ENCODE measurements at places on chromosomes 7 and 10.

DNA sequence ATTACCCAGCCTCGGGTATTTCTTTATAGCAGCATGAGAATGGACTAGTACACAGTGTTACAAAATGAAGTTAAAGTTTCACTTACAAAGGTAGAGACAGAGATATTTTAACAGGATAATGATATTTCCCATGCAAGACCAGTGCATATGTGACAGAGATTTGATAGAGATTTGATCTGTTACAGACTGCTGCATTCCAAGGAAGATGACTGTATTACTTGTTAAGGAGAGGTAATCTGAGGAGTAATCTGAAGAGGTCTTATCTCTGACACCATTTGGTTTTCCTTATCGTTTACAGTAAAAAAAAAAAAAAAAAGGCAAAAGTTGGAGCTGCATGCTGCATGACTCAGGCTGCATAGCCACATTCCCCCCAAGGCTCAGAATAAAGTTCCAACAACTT, 289.6 kb downstream of the POM121L12 start:
- no peak for DNase-seq

- DNase-seq: no peak
These were observed 46.1 kb upstream of the SLC35B4 start for GRCh38 chr7:134362587-134363483.

DNA sequence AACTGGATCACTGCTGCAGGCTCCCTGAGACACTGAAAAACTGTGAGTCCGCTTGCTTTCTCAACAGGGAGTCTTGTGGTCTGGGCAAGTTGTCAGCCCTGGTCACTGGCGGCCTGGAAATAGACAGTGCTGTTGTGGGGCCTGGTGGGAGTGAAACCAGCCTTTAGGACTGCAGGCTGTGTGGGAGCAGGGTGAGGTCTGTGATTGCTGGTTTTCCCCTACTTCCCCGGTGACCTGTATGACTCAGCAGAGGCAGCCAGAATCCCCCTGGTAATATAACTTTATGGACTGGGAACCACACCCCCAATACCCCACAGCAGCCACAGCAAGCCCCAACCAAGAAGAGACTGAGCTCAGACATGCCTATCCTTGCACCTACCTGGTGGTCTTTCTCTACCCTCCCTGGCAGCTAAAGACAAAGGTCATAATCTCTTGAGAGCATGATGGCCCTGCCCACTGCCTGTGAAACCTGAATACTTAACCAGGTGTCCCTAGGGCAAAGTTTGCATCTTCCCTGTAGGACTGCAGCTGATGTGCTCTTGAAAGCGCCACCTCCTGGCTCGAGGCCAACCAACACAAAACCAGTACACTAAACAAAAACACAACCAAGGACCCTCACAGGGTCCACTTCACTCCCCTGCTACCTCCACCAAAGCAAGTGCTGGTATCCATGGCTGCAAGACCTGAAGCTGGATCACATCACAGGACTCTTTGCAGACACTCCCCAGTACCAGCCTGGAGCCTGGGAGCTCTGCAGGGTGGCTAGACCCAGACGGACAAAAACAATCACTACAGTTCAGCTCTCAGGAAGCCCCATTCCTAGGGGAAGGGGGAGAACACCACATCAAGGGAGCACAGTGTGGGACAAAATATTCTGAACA, 7.2 kb upstream of the ADAM22 start:
- DNase-seq: peak; percentile 49

DNA sequence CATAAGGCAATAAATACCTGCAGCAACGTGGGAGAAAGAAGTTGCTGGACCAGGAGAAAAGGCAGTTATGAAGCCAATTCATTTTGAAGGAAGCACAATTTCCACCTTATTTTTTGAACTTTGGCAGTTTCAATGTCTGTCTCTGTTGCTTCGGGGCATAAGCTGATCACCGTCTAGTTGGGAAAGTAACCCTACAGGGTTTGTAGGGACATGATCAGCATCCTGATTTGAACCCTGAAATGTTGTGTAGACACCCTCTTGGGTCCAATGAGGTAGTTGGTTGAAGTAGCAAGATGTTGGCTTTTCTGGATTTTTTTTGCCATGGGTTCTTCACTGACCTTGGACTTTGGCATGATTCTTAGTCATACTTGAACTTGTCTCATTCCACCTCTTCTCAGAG, 13.0 kb downstream of the DUSP5 start:
- DNase-seq: no peak

GRCh38 chr7:69763513-69763912, 165.2 kb downstream of the AUTS2 start:
- no peak for DNase-seq

GRCh38 chr7:155147624-155148023, 77.5 kb downstream of the HTR5A start:
- DNase-seq: no peak

- DNase-seq: no peak
These were observed 434.4 kb downstream of the TCERG1L start for GRCh38 chr10:130877126-130877525.

DNA sequence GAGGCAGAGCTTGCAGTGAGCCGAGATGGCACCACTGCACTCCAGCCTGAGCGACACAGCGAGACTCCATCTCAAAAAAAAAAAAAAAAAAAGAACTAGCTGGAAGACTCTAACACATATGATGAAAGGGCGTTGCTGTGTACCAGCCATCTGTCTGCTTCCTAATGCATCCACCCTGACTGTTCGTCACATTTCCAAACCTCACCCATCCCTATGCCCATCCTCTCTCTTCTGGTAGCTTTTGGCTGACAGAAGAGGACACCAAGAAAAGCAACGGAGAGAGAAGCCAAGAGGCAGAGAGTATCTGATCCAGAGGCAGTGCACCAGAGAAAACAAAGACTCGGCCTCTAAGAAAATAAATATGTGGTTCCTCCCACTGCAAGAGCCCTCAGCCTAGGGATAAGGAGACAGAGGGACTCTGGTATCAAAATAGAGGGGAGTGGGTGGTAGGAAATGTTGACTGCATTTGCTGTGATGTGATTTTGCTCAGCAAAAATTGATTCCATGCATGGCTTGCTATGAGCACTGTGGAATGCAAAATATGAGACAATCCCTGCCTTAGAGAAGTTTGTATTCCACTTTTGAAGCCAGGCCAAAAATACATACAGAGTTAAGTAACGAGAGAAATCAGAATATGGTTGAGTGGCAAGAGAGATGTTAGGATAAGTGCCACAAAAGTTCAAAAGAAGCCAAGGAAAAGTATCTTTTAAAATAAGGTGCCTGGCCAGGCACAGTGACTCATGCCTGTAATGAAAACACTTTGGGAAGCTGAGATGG, 100.8 kb upstream of the STK17A start:
- no peak for DNase-seq

- no peak for DNase-seq
These were observed 69.6 kb upstream of the VWC2 start for GRCh38 chr7:49703881-49704280.

DNA sequence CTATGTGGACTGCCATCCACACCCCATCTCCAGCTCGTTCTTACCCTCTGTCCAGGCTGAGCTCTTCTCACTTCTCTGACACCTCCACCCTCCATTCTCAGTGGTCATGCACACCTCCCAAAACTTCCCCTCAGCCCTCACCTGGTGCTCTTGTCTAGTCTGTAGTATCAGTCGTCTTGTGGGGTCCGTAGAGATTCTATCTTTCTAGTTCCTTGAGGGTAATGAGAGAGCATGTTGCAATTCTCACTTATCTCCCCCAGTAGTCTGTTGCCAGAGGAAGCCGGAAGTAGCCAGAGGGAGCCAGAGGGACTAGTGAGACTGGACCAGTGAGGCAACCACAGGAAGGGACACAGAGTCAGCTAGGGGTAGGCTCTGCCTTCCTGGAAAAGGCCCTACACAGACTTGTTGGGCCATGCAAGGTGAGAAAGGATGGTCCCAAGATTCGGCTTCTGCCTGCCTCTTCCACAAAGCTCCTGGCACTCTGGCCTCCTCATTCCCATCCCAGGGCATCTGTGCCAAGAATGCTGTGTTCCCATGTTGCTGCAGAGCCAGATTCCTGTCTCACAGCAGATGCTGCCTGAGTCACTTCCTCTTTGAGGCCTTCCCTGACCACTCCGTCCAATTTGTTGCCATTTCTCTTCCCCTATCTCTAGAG, 50.6 kb upstream of the DUSP5 start:
- DNase-seq: no peak

DNA sequence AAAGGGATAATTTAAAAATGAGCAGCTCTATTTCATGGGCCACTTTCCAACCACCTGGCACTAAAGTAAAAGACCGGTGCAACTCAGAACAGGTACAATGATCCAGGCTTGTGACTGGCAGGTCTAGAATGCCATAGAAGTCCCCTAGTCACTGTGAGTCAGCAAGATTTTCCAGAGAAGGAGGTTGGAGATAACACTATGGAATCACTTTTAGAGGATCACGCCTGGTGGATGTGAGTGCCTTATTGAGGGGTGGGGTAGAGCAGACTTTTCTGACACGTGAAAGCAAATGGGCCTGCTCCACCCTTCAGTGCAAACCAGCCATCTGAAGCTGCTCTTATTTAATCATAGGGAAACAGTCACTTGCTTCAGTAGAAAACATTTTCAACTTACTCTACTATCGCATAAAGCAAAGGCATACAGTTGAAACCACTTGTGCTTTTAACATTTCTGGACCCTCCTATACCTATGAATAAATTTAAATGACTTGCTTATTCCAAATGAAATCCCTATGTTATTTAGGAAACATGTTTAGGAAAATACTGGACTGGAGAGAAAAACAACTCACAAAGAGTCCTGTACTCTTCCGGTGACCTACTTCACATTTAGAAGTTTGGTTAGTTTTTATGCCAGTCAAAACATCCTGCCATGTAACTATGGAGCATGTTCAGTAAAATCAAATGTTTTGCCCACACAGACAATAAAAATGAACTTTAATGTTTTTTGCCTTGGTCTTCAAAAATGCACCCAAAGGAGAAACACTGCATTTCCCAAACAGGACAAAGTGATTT, 21.5 kb upstream of the AKR1C1 start:
- no peak for DNase-seq

GRCh38 chr7:120436487-120437060, 163.6 kb downstream of the KCND2 start:
- DNase-seq: no peak

- no peak for DNase-seq
These were observed 206.3 kb downstream of the NXPH1 start for GRCh38 chr7:8639668-8640067.

DNA sequence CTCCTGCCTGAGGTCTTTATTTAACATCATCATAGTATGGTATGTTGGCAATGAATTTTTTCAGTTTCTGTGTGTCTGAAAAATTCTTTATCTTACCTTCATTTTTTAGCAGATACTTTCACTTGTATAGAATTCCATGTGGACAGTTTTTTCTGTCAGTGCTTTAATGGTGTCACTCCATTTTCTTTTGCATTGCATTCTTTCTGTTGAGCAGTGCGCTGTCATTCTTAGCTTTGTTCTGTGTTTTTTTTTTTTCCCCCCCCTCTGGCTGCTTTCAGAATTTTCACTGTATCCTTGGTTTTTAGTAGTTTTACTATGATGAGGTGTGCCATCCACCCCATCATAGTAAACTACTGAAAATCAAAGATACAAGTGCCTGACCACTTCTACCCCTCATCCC, 120.7 kb downstream of the LRMDA start:
- DNase-seq: no peak

Data from NT2/D1 (cell line).